ENCODE measurements at places on chromosomes 5 and 9.

DNA sequence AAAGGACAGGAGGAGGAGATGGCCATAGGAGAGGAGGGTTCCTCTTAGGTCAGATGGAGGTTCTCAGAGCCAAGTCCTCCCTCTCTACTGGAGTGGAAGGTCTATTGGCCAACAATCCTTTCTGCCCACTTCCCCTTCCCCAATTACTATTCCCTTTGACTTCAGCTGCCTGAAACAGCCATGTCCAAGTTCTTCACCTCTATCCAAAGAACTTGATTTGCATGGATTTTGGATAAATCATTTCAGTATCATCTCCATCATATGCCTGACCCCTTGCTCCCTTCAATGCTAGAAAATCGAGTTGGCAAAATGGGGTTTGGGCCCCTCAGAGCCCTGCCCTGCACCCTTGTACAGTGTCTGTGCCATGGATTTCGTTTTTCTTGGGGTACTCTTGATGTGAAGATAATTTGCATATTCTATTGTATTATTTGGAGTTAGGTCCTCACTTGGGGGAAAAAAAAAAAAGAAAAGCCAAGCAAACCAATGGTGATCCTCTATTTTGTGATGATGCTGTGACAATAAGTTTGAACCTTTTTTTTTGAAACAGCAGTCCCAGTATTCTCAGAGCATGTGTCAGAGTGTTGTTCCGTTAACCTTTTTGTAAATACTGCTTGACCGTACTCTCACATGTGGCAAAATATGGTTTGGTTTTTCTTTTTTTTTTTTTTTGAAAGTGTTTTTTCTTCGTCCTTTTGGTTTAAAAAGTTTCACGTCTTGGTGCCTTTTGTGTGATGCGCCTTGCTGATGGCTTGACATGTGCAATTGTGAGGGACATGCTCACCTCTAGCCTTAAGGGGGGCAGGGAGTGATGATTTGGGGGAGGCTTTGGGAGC lies 3.1 kb downstream of the EGR1 start:
- DNase-seq: peak; percentile 39

- no peak for DNase-seq
These were observed 41.1 kb downstream of the ALG2 start for GRCh38 chr9:99180662-99181061.

DNA sequence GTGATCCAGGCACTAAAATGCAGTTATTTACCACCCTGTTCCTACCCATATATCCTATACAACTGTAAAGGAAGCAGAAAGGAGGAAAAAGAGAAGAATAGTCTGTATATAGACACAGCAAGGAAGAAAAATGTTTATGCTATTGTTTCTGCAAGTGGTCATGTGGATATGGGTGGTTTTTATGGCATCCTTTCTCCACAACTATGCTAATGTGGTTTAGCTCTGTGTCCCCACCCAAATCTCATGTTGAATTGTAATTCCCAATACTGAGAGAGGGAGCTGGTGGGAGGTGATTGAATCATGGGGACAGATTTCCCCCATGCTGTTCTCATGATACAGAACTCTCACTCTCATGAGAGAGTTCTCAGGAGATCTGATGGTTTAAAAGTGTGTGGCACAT lies 439.8 kb downstream of the ZSWIM6 start:
- DNase-seq: no peak

GRCh38 chr5:142904416-142904815 lies 134.2 kb downstream of the ARHGAP26 start:
- no peak for DNase-seq

GRCh38 chr5:89443508-89443907 lies 560.5 kb upstream of the MEF2C start:
- no peak for DNase-seq

GRCh38 chr9:127735530-127736185 lies 564 bp upstream of the TOR2A start:
- no peak for DNase-seq

DNA sequence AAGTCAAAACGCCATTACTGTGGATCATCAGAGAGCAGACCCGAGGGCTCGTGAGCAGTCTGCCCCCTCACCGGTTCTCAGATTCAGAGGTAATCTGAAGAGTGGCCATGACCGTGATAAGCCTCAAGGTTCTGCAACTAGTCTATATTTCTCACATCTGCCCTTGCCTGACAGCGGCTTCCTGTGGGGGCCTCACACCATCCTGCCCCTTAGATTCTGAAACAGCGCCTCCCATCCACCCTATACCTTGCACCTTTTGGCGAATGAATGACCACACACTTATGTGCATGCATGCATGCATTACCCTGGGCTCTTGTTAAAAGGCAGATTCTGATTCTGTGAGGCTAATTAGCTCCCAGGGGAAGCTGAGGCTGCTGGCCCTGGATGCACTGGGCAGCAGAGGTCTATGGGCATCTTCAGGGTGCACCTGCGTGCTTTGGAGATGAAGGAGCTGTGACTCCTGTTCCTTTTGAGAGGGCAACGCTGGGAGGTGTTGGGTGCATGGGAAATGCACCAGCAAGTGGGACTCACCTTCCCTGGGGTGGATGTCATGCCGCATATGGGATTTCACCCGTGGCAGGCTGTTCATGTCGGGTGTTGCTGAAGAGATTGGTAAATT lies 7.8 kb upstream of the GADD45G start:
- DNase-seq: no peak

DNA sequence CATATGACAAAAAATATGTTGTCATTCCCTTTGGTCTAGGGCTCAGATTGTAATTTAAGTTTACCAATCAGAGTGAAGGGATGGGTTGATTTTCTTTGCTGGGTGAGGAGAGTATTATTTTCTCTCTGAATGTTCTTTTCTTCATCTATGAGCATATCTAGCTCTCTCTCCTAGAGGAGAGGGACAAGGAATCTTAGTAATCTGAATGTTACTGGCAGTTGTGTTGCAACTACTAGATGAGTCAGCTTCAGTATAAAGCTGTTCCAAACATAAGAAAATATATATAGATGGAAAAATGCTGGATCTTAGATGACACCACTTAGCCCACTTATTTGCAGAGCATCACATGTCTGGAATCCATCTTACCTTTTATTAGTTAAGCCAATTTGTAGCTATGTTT lies 259.3 kb downstream of the TUSC1 start:
- DNase-seq: no peak

DNA sequence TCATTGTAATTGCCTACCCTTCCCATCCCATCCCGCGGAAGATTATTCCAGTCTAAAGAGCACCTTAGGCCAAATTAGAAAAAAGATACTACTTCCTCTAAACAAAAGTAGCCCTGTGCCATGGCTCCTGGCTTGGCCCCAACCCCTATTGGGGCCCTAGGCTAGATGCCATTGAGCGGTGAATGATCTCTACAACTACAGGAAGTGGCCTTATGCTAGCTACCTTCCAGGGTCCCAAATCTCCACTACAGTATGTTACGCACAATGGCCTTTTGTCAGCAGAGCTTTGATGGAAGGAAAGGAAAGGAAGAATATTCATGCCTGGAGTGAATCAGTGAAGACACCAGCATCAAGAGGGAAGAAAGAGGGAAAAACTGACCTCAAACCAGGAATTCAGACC lies 73.3 kb upstream of the OSMR start:
- DNase-seq: no peak

Data from NB4 (cell line).